ENCODE measurements at places on chromosomes 3 and 15. TPM values are rescaled to one million over a fixed set of nuclear protein-coding genes. Genes with fewer than 3 reads are reported as not detected.

DNA sequence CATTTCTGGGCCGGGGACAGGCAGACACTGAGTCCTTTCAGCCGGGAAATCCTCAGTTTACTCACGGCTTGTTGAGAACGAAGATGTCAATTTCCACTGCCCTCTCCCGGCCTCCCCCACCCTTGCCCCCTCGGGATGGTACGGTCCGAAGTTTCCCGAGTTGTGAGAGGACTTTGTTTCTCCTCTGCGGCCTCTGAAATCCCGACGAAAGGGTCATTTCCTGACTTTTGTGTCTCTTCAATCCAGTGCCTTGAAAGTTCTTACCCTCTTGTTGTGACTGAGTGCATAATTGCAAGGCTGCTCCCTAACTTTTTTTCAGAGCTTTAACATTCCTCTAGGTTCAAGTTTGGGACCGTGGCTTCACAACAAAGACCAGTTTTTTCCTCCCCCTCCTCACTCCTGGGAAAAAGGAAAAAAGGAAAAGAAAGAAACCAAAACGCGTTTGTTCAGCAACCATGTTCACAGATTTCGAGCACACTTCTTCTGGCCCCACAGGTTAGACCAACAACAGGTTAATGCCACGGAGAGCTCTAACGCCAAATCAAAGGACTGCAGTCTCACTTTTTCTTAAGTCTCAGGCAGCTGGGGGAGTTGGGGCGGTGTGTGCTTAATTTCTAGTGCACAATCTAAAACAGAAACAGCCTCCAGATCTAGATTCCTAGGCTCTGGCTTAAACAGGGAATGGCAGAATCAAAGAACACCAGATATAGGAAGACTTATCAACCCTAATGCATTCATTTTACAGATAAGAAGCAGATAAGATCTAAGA is 138.9 kb downstream of the TMCO5A start:
- no peaks in the 10 kb centered on the region for H3K36me3 ChIP-seq
- H3K27ac ChIP-seq, result peak overlapping the region; percentile 55
- no peak for DNase-seq
- H3K4me1 ChIP-seq, result peaks cover 5% of the 10 kb centered on the region
- no peaks in the 10 kb centered on the region for H3K27me3 ChIP-seq
- peak overlapping the region; percentile 57 for H3K4me3 ChIP-seq

GRCh38 chr15:93801206-93801605 is 430.2 kb upstream of the MCTP2 start:
- H3K36me3 ChIP-seq, result no peaks in the 10 kb centered on the region
- no peaks in the 10 kb centered on the region for H3K4me1 ChIP-seq
- H3K27ac ChIP-seq, result no peak overlapping the region

GRCh38 chr3:143478115-143478693 is 358.6 kb downstream of the CHST2 start:
- H3K4me3 ChIP-seq, result no peak overlapping the region
- no peak overlapping the region for H3K27ac ChIP-seq
- H3K4me1 ChIP-seq, result no peaks in the 10 kb centered on the region

- peak overlapping the region; percentile 83 for H3K27ac ChIP-seq
- no peaks in the 10 kb centered on the region for H3K27me3 ChIP-seq
- DNase-seq, result no peak
Measured at GRCh38 chr15:85621094-85621493, 173.6 kb downstream of the KLHL25 start.

DNA sequence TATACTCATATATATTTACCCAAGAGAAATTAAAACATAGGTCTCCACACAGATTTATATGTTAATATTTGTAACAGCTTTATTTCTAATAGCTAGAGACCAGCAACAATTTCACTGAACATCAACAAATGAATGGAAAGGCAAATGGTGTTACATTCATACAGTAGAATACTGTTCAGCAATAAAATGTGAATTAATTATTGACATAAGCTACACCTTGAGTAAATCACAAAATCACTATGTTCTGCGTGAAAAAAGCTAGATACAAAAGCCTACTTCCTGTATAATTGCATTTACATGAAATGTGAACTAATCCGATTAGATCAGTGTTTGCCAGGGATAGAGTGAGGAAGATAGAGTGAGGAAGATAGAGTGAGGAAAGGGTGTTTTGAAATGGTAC is 945.7 kb downstream of the SQOR start:
- no peaks in the 10 kb centered on the region for H3K27me3 ChIP-seq
- no peak overlapping the region for H3K27ac ChIP-seq
- no peak for DNase-seq
- no peak overlapping the region for H3K4me3 ChIP-seq
- no peaks in the 10 kb centered on the region for H3K36me3 ChIP-seq
- no peaks in the 10 kb centered on the region for H3K4me1 ChIP-seq

DNA sequence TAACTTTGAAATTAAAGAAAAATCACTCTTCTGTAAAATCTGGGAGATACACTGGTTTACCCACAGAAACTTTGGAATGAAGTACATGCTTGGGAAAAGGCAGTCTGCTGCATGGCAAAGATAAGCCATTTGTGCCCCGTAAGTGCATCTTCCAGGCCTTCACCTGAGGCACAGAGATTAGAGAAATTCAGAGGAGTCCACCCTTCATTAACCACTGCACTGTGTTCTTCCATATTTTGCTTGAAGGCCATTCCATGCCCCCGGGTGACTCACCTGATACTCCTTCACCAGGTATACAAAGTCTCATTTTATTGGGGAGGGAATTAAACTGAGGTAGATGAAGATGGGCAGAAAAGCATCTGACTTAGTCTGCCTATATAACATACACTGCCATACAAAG is 53.0 kb downstream of the CMSS1 start:
- H3K4me1 ChIP-seq, result peaks cover 51% of the 10 kb centered on the region
- H3K36me3 ChIP-seq, result no peaks in the 10 kb centered on the region
- H3K27me3 ChIP-seq, result no peaks in the 10 kb centered on the region
- peak overlapping the region; percentile 83 for H3K27ac ChIP-seq

DNA sequence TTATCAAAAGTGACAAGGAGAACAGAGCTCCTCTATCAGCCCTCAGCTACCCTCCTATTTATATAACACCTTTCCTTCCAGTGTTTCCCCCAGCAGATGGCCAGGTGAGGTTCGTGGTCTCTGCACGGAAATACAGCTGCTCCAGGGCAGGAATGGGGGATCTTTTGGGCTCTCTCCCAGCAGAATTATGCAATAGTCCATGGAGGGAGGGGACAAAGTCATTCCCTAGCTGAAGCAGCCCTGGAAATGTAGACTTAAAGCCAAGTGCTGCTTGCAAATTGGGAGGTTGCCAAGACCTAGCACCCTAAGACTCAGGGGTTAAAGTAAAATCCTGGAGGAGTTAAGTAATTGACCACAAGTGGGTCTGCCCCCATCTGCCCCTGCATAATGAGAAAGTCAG is 256.3 kb downstream of the LRTM1 start:
- no peak overlapping the region for H3K4me3 ChIP-seq
- no peak for DNase-seq
- no peaks in the 10 kb centered on the region for H3K36me3 ChIP-seq
- H3K4me1 ChIP-seq, result no peaks in the 10 kb centered on the region
- no peaks in the 10 kb centered on the region for H3K27me3 ChIP-seq

- no peak for DNase-seq
- H3K27ac ChIP-seq, result no peak overlapping the region
- H3K4me3 ChIP-seq, result peak overlapping the region; percentile 75
- no peaks in the 10 kb centered on the region for H3K36me3 ChIP-seq
Measured at GRCh38 chr15:89244574-89244903, 760 bp downstream of the FANCI start.

GRCh38 chr3:48268381-48268935 is 27.6 kb downstream of the ZNF589 start:
- no peaks in the 10 kb centered on the region for H3K4me1 ChIP-seq
- H3K27ac ChIP-seq, result no peak overlapping the region
- H3K27me3 ChIP-seq, result no peaks in the 10 kb centered on the region
- peaks cover 30% of the 10 kb centered on the region for H3K36me3 ChIP-seq
- no peak overlapping the region for H3K4me3 ChIP-seq
- no peak for DNase-seq

GRCh38 chr3:55611121-55611520 is 124.0 kb upstream of the WNT5A start:
- H3K27ac ChIP-seq, result no peak overlapping the region
- H3K4me1 ChIP-seq, result no peaks in the 10 kb centered on the region
- no peaks in the 10 kb centered on the region for H3K27me3 ChIP-seq

GRCh38 chr15:62992302-62992701 is 50.2 kb upstream of the TPM1 start:
- DNase-seq, result no peak
- no peaks in the 10 kb centered on the region for H3K36me3 ChIP-seq
- no peaks in the 10 kb centered on the region for H3K4me1 ChIP-seq

DNA sequence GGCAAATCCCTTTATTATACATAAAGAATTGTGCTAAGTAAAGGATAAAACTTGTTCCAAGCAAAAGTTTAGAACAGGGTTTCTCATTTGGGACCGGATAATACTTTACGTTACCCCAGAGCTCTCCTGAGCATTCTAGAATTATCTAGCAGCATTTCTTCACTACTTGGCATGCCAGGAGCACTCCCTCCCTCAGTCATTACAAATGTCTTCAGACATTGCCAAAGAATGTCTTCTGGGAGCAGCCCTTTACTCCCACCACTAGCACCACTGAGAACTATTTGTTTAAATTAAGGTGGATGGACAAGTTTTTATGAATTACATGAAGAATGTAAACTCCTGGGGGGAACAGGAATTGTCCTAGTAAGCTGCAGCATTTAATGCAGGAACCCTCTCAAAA is 516.4 kb downstream of the GBE1 start:
- H3K4me1 ChIP-seq, result no peaks in the 10 kb centered on the region
- DNase-seq, result no peak
- H3K27ac ChIP-seq, result no peak overlapping the region
- no peak overlapping the region for H3K4me3 ChIP-seq

DNA sequence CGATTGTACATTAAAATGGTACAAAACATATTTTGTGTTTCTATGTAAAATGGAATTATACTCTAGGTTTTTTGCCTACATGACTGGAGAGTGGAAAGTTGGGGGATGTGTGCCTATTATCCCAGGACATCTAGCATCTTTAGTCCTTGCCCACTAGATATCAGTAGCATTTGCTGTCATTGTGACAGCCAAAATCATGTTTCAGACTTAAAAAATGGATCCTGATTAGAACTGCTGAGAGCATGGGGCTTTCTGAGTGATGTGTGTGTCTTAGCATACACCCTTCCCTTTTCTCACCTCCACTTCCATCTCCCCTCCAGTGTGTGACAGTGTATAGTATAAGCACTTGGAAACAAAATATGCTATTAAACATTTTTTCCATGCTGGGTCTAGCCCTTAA is 13.3 kb downstream of the ARMC8 start:
- H3K4me1 ChIP-seq, result peaks cover 67% of the 10 kb centered on the region
- H3K27me3 ChIP-seq, result no peaks in the 10 kb centered on the region
- H3K27ac ChIP-seq, result no peak overlapping the region
- no peaks in the 10 kb centered on the region for H3K36me3 ChIP-seq
- no peak for DNase-seq

GRCh38 chr15:28260722-28261121 is 61.3 kb downstream of the HERC2 start:
- H3K27ac ChIP-seq, result no peak overlapping the region
- no peaks in the 10 kb centered on the region for H3K27me3 ChIP-seq
- no peaks in the 10 kb centered on the region for H3K4me1 ChIP-seq

- H3K36me3 ChIP-seq, result no peaks in the 10 kb centered on the region
- DNase-seq, result no peak
- H3K27ac ChIP-seq, result no peak within 1 kb of the TSS
- no peaks in the 10 kb centered on the region for H3K4me1 ChIP-seq
- H3K27me3 ChIP-seq, result no peaks in the 10 kb centered on the region
Measured at GRCh38 chr3:161104561-161105551, at the start of gene B3GALNT1. Gene B3GALNT1 (minus strand): TSS chr3:161105349. CDS start chr3:161086754, 18,595 bp downstream.

- H3K27me3 ChIP-seq, result peaks cover 49% of the 10 kb centered on the region
- H3K36me3 ChIP-seq, result no peaks in the 10 kb centered on the region
- no peak for DNase-seq
Measured at GRCh38 chr15:45129651-45130129, at the start of the genes DUOX1 and DUOXA1. Gene DUOX1 (plus strand): TSS chr15:45129994. CDS start chr15:45131967, 1,973 bp downstream. Gene DUOXA1 (minus strand): TSS chr15:45129879. CDS start chr15:45123014, 6,865 bp downstream.

DNA sequence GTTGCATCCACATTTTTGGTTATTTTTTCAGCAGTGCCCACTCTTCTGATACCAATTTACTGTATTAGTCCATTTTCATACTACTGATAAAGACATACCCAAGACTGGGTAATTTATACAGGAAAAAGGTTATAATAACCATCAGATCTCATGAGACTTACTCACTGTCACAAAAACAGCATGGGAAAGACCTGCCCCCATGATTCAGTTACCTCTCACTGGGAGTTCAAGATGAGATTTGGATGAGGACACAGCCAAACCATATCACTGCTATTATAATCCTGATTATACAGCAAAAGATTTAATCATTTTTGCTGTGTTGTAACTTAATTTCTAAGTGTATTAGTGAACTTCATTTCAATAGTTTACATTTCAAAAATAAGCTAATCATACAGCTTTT is 6.6 kb downstream of the ZBED2 start:
- no peaks in the 10 kb centered on the region for H3K4me1 ChIP-seq
- no peaks in the 10 kb centered on the region for H3K36me3 ChIP-seq
- no peaks in the 10 kb centered on the region for H3K27me3 ChIP-seq
- H3K4me3 ChIP-seq, result no peak overlapping the region
- no peak for DNase-seq

- no peak overlapping the region for H3K4me3 ChIP-seq
- no peak overlapping the region for H3K27ac ChIP-seq
- no peaks in the 10 kb centered on the region for H3K36me3 ChIP-seq
- DNase-seq, result no peak
- H3K4me1 ChIP-seq, result peaks cover 16% of the 10 kb centered on the region
Measured at GRCh38 chr15:75036212-75036616, 12.8 kb downstream of the PPCDC start.

GRCh38 chr3:148464246-148464645 is 233.5 kb upstream of the AGTR1 start:
- H3K27me3 ChIP-seq, result no peaks in the 10 kb centered on the region
- no peaks in the 10 kb centered on the region for H3K4me1 ChIP-seq
- DNase-seq, result no peak
- no peak overlapping the region for H3K4me3 ChIP-seq

ADAMTS17 gene
- total RNA-seq, result 5.0 TPM

SERPINI2 gene
- total RNA-seq, result not detected

PLCD1 gene
- total RNA-seq, result 4.2 TPM

Measured in gastrocnemius medialis (tissue), 4 donors.